ENCODE measurements at places on chromosomes 6 and 20. TPM values are rescaled to one million over a fixed set of nuclear protein-coding genes. Genes with fewer than 3 reads are reported as not detected.

RIN2 gene
- total RNA-seq, result 30.9 TPM

TDRD6 gene
- total RNA-seq, result 0.03 TPM

SLC35F1 gene
- not detected for total RNA-seq

RCAN2 gene
- 88.8 TPM for total RNA-seq

RPN2 gene
- total RNA-seq, result 132 TPM

ABHD16B gene
- not detected for total RNA-seq

GMDS gene
- 4.2 TPM for total RNA-seq

AKAP12 gene
- 6.4 TPM for total RNA-seq

- DNase-seq, result no peak
- no peaks in the 10 kb centered on the region for H3K36me3 ChIP-seq
- H3K4me1 ChIP-seq, result peaks cover 71% of the 10 kb centered on the region
- peak overlapping the region; percentile 72 for H3K27ac ChIP-seq
- H3K27me3 ChIP-seq, result no peaks in the 10 kb centered on the region
These were observed 91.5 kb downstream of the HIVEP2 start for GRCh38 chr6:142853244-142854180.

DNA sequence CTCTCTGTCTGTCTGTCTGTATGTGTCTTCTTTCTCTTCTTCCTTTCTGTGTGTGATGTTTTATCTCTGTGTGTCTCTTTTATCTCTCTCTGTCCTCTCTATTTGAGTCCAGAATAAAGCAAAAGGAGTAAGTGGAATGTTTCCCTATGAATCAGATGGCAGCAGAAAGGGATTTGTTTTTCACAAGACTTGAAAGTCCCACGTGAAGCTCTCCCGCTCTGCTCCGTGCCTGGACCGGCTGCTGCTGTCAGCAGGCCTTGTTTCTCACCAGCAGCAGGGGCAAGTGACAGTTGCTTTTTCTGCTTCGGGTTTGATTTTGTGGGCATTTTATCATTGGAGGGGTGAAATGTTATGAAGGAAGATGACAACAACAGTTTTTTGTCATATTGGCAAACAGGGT, 212.7 kb downstream of the PACRG start:
- H3K4me1 ChIP-seq, result no peaks in the 10 kb centered on the region
- DNase-seq, result no peak
- H3K27ac ChIP-seq, result no peak overlapping the region
- no peaks in the 10 kb centered on the region for H3K36me3 ChIP-seq
- no peak overlapping the region for H3K4me3 ChIP-seq

GRCh38 chr6:123803504-123804013, at the start of gene NKAIN2:
Gene NKAIN2 (plus strand): TSS chr6:123803865.
- H3K27me3 ChIP-seq, result no peaks in the 10 kb centered on the region
- H3K27ac ChIP-seq, result peak within 1 kb of the TSS; percentile 58
- H3K36me3 ChIP-seq, result no peaks in the 10 kb centered on the region
- H3K4me1 ChIP-seq, result peaks cover 25% of the 10 kb centered on the region

- no peaks in the 10 kb centered on the region for H3K4me1 ChIP-seq
- no peaks in the 10 kb centered on the region for H3K27me3 ChIP-seq
- DNase-seq, result no peak
- H3K27ac ChIP-seq, result no peak overlapping the region
- H3K4me3 ChIP-seq, result no peak overlapping the region
These were observed 19.0 kb upstream of the ASIP start for GRCh38 chr20:34222208-34222607.

DNA sequence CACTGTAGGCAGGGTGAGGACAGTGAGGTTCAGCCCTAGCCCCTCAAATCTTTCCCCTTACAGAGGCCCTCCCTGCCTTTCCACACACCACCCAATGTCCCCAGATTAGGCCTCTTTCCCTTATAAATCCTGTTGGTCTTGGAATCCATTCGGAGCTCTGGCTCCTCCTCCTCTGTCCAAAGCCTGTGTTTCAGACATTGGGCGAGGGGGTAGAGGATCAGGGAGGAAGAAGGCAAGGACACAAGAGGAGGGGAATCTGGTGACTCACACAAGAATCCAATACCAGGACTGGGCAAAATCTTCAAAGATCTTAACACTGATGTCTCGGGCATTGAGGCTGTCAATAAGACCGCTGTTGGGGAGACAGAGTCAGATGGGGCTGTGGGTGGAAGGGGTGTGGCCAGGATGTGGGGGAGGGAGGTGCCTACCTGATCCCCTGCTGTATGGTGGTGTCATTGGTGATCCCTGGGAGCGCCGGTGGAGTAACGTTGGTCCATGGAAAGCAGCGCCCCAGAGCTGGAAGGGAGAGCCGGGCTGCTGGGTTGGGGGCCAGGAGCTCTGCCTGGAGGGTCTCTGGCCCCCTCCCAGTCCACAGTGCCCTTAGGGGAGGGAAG, 7.6 kb downstream of the SLC44A4 start:
- no peaks in the 10 kb centered on the region for H3K27me3 ChIP-seq
- no peak overlapping the region for H3K27ac ChIP-seq
- no peaks in the 10 kb centered on the region for H3K4me1 ChIP-seq
- no peak overlapping the region for H3K4me3 ChIP-seq

DNA sequence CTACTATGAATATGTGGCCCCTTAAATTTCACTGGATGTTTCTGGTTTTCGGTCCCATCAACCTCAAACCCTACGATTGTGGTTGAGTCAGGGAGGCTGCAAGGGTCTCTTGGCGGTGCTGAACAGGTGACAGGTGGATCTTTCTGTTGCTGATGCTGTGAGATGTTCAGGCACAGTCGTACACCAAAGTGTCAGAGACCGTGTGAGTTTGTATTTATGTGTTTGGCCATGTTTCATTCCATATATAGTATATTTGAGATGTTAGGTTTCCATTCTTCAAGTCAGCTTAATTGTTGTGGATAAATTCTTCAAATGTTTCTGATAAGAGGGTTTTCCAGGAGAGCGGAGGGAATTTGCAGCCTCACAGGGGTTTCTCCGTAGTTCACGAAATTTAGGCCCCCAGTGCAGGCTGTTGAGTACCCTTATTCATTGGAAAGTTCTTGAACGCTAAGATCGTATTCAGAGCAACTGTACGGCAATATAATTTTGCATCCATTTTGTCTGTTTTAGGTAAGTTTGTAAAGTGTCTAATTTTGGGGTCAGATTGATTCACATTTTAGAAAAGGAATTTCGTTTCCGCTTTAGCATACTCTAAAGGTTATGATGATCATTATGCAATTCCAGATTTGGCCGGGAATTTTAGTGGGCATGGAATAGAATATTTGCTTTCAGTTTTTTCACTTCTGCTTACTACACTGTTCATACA, 1.2 kb downstream of the TAB2 start:
- no peaks in the 10 kb centered on the region for H3K36me3 ChIP-seq
- H3K27ac ChIP-seq, result peak overlapping the region; percentile 97
- H3K4me3 ChIP-seq, result peak overlapping the region; percentile 95
- peaks cover 45% of the 10 kb centered on the region for H3K4me1 ChIP-seq
- no peaks in the 10 kb centered on the region for H3K27me3 ChIP-seq

DNA sequence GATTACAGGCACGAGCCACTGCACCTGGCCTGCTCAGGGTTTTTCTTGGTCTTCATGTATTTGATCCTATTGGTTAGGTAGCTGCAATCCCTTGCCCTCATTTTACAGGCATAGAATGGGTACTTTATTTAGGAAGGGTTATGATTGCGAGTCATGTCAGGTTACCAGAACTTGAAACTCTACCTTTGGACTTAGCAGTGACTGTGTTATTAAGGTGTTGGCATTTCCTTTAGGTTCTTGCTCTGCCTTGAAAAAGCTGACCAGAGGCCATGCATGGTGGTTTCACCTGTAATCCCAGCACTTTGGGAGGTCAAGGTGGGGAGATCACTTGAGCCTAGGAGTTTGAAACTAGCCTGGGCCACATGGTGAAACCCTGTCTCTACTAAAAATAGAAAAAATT, 24.5 kb downstream of the JARID2 start:
- H3K4me3 ChIP-seq, result no peak overlapping the region
- peaks cover 71% of the 10 kb centered on the region for H3K4me1 ChIP-seq
- H3K27me3 ChIP-seq, result no peaks in the 10 kb centered on the region

DNA sequence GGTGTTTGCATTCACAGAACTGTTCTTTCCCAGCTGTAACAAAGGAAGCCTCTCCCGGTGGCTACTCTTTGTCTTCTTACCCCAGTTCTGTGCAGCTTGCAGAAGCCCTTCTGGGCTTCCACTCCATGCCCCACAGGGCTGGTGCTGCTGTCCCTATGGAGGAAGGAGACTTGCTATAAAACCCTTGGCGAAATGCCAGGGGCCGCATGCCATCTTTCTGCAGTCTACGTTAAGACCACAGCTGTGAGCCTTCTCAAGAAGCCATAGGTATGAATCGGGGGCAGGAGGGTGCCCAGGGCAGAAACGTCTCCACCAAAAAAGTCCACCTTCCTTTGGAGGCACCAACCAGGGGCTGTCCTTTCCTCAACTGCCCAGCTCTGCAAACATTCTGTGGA, 60.7 kb downstream of the PRND start:
- H3K27ac ChIP-seq, result no peak overlapping the region
- H3K4me1 ChIP-seq, result no peaks in the 10 kb centered on the region
- DNase-seq, result no peak
- no peaks in the 10 kb centered on the region for H3K27me3 ChIP-seq
- no peak overlapping the region for H3K4me3 ChIP-seq

DNA sequence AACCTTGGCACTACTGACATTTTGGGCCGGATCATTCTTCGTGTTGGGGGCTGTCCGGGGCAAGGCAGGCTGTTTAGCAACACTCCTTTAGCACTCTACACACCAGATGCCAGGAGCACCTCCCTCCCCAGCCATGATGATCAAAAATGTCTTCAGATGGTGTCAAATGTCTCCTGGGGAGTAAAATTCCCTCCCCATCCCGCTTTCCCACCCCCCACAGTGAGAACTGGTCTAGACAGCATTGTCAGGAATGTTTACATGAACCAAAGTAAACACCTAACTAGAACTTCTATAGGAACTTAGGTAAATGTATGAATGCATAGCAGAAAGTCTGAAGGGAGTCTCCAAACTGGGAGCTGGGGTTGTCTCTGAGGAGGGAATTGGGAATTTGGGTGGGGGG, 70.0 kb upstream of the TOP1 start:
- H3K27ac ChIP-seq, result no peak overlapping the region
- H3K4me3 ChIP-seq, result no peak overlapping the region
- no peaks in the 10 kb centered on the region for H3K27me3 ChIP-seq
- DNase-seq, result no peak
- no peaks in the 10 kb centered on the region for H3K36me3 ChIP-seq

GRCh38 chr6:137646484-137646883, 152.3 kb upstream of the OLIG3 start:
- H3K27ac ChIP-seq, result no peak overlapping the region
- no peaks in the 10 kb centered on the region for H3K27me3 ChIP-seq
- no peak for DNase-seq
- H3K4me3 ChIP-seq, result no peak overlapping the region
- H3K36me3 ChIP-seq, result no peaks in the 10 kb centered on the region
- H3K4me1 ChIP-seq, result peaks cover 9% of the 10 kb centered on the region

DNA sequence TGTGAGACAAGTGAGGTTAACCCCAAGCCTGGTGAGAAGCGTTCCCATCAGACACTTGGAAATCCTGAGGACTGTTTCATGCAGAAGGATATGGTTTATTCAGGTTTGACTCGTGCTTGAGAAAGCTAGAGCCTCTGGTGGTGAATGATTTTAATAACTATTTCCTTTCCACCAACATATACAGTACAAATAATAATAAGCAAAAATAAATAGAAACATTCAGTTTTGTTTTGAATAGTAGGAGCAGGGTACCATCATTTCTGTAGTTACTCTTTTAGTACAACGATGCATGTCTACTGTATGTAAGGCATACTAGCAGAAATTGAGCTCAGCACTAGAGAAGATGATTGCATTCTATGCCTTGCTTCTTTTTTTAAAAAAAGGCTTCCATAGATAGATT, 33.5 kb downstream of the PLG start:
- H3K27me3 ChIP-seq, result no peaks in the 10 kb centered on the region
- no peaks in the 10 kb centered on the region for H3K4me1 ChIP-seq
- H3K4me3 ChIP-seq, result no peak overlapping the region

- H3K27ac ChIP-seq, result no peak overlapping the region
- no peaks in the 10 kb centered on the region for H3K27me3 ChIP-seq
- H3K36me3 ChIP-seq, result no peaks in the 10 kb centered on the region
- no peaks in the 10 kb centered on the region for H3K4me1 ChIP-seq
These were observed 7.2 kb upstream of the IPCEF1 start for GRCh38 chr6:154363821-154364220.

DNA sequence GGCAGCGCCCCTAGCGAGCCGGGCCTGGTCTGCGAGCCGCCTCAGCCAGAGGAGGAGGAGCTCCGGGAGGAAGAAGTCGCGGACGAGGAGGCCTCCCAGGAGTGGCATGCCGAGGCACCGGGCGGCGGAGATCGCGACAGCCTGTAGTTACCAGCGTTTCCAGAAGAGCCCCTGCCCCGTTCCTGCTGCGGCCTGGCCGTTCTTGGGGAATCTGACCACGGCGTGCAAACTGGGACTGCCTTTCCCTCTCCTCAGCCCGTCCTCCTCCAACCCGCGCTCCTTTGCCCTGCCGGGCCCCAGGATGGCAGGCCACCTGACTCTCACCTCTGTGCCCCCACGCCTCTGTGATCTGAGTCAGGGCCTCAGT, 802 bp downstream of the HDGFL1 start:
- H3K27ac ChIP-seq, result no peak overlapping the region
- no peak overlapping the region for H3K4me3 ChIP-seq
- no peaks in the 10 kb centered on the region for H3K36me3 ChIP-seq
- no peaks in the 10 kb centered on the region for H3K27me3 ChIP-seq

DNA sequence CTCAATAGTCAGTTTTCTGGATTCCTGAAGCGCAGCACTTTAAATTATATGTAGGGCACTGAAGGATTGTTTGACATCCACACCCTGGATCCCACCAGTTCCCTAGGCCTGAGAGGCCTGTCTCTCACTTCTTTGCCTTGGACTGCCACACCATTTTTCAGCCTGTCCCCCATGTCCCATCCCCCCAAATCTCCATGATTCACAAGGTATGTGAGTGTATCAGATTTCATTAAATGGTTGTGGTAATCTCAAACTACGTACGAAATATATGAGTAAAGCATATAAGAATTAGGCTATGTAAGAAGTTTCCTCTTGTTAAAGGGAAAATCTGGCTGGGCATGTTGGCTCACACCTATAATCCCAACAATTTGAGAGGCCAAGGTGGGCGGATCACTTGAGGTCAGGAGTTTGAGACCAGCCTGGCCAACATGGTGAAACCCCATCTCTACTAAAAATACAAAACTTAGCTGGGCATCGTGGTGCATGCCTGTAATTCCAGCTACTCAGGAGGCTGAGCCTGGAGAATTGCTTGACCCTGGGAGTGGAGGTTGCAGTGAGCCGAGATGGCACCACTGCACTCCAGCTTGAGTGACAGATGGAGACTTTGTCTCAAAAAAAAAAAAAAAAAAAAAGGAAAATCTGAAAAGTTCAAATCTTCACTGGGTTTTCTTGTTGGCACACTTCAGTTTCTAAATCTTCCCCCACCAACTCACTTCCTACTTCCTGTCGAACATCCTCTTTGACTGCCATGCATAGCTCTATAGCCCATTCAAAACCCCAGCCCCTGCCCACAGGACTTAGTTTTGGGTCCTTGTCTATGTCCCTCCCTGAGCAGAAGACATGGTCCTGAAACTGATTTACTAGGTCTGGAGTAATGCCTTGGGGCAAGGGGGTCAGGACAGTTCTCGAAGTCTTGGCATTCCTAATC, 97.3 kb upstream of the SHLD1 start:
- no peaks in the 10 kb centered on the region for H3K27me3 ChIP-seq
- H3K4me3 ChIP-seq, result no peak overlapping the region
- H3K27ac ChIP-seq, result no peak overlapping the region
- H3K4me1 ChIP-seq, result peaks cover 12% of the 10 kb centered on the region
- no peaks in the 10 kb centered on the region for H3K36me3 ChIP-seq
- DNase-seq, result no peak

Measured in gastrocnemius medialis (tissue), 4 donors.